Myocyte (in vitro differentiated cells): ENCODE measurements at places on chromosomes 16 and 17. TPM values are rescaled to one million over a fixed set of nuclear protein-coding genes. Genes with fewer than 3 reads are reported as not detected.

DNA sequence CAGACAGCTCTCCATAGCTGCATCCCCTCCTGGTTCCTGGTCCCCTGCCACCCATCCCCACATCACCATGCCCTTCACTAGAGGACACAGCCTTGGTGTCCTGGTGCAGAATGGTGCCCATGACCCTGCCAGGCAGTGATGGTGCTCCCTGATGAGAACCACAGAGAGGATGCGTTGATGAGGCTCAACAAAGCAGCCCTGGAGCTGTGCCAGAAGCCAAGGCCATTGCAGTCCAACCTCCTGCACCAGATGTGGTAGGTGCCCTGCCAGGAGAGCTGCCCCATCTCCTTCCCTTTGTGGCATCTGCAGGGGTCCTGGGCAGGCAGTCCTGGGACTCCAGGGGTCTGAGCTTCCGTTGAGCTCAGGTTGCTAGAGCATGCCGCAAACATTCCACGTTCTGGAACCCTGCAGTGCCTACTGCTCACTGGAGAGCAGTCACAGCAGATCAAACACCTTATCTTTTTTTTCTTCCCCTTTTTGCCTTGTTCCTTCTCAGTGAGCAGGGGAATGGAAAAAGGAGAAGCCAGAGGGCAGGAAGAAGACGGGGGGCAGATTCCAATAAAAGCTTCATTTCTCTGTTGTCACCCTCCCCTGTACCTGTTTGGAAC is 5.3 kb upstream of the EPN3 start:
- DNase-seq, result no peak

GRCh38 chr17:207775-208174 is 26.3 kb upstream of the DOC2B start:
- DNase-seq, result peak; percentile 28

GRCh38 chr17:47802341-47803022 is 19.1 kb downstream of the OSBPL7 start:
- peak; percentile 84 for DNase-seq

GRCh38 chr17:29116804-29117753 is 63.1 kb downstream of the MYO18A start:
- DNase-seq, result peak; percentile 71

GRCh38 chr16:12145918-12146317 is 169.4 kb downstream of the SNX29 start:
- peak; percentile 58 for DNase-seq

The LLGL2 gene
- total RNA-seq, result 0.68 and 0.75 TPM in 2 replicates

The MEIOC gene
- total RNA-seq, result 0.11 and 0.83 TPM in 2 replicates

The CDK5R1 gene
- 25.8 and 39.6 TPM in 2 replicates for total RNA-seq
